Effector CD8-positive, alpha-beta T cell (primary cell): ENCODE measurements at places on chromosomes 6 and 20.

DNA sequence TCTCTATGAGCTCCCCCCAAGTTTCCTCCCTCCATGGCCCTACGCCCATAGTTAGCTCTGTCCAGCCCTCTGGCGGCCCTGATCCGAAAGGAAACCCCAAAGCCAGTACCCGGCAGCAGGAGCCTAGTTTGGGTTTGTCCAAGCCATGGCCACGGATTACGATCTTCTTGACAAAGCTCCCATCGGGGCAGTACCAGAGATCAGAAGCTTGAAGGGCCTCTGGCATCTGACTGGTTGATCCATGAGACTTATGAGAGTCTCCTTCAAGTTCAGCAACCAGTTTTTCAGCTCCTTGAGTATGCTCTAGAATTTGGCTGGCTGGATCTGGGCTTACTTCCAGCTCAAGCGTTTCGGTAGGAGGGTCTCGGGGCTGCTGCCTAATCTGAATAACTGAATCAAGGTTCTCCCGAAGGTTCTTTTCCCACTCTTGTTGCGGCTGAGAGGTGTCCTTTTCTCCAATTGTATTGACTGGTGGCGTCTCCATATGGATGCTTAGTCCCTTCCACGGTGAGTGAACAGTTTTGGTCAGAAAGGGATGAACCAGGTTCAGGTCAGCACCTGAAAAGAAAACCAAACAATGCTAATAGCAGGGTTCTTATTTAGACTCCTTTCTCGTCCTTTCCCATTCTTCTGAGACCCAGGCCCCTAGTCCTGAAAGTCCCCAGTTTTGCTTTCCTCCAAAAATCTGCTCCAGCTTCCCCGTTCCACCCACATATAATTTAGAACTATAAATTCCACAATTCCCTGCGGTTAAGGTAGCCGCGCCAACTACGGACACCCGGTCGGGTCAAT lies 595 bp downstream of the FKBPL start:
- DNase-seq, result no peak

GRCh38 chr20:63427724-63428330 lies 44.6 kb downstream of the KCNQ2 start:
- no peak for DNase-seq

GRCh38 chr6:98975421-98975820 lies 27.7 kb upstream of the FBXL4 start:
- no peak for DNase-seq

DNA sequence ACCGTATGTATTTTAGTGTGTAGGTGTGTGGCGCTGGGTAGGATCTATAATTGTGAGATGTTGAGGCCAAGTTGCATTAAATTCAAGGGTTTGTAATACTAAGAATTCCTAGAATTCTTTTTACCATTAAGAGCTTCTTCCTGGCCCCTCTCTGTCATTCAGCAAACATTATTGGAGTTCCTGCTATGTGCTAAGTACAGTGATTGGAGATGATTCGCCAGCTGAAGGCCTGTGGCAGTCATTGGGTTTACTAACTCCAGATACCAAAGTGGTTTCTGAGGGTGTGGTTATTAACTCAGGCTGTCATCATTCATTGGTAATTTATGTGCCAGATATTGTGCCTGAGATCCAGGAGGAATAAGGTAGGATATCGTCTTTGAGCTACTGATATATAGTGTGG lies 167.1 kb downstream of the LAMA2 start:
- no peak for DNase-seq

GRCh38 chr6:109762166-109762565 lies 71.1 kb downstream of the FIG4 start:
- no peak for DNase-seq

DNA sequence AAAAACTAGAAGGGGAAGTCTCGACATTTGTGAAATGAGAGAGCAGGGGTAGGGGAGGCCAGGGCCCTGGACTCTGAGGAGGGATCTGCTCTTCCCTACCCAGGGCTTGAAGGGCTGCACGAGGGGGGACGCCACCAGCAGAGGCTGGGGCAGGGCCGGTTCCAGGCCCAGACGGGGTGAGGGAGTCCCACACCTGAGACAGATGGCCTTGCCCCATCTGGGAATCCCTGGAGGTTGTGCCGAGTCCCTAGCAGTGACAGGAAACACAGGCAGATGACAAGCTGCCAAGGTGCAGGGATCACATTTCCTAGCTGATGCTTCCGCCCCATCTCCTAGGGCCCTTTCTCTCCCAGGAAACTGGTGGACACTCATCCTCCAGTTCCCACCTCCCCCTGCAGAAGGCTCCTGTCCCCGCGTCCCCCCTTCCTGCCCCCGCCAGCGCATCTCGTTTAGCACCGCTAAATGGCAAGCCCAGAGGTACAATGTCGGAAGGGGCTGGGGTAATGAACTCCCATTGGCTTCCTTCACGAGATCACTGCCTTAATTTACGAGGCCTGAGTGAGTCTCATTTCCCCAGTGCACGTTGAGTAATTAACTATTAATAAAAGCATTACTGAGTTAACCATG lies 35.2 kb upstream of the CDH22 start:
- no peak for DNase-seq

- no peak for DNase-seq
Measured at GRCh38 chr6:122308074-122308473, 91.4 kb upstream of the HSF2 start.

DNA sequence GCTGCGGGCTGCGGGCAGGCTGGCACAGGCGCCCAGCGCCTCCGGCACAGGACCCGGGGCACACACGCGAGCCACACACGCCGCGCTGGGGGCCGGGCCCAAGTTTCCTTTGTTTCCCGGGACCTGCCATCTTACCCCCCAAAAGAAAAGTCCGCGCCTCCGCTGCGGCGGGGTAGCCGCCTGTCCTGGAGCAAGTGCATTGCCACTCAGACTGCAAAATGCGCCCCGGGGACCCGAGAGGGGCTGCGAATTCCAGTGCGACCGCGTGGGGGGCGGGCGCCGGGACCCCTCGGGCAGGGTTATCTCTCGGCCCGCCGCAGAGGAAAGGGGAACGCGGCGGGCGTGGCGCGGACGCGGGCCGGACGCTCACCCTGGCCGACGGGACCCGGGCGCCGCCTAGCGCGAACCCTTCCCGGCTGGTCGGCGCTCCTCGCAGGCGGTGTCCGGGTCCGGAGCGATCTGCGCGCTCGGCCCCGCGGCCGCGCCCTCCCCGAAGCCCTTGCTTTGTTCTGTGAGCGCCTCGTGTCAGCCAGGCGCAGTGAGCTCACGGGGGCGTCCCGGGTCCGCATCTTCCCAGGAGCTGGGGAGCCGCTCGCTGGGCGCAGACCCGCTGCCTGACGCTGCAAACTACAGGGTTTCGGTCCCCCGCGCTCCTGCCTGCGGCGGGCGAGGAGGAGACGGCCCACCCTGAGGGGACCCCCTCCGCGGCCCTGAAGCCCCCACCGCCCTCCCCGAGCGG lies 639 bp upstream of the CD24 start:
- no peak for DNase-seq

DNA sequence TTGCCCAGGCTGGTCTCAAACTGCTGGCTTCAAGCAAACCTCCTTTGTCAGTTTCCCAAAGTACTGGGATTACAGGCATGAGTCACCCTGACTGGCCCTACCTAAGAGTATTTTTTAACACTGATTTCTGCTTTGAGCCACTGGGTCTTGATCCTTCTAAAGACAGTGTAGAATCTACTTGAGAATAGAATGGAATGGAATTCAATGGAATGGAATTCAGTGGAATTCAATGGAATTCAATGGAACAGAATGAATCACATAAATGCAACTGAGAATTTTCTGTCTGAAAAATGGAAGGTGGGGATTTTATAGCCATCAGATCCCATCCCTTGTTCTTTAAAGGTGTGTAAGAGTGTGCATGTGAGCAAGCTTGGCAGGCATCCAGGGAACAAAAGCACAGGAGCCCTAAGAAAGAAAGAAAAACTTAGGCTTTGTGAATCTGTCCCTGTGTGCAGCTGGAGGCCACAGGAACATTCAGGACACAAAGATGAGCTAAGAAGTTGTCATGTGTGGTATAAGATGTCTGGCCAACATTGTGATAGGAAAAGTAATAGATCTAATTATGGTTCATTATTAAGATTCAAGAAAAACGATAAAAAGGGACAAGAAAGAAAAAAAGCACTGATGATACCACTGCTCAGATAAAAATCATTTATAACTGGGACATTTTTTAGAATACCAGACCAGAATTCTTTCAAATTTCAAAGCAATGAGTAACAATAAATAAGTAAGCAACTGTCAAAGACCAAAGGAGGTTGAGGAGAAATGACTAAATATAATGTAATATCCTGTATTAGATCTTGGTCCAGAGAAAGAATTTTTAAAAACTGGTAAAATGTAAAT lies 681.0 kb upstream of the GJE1 start:
- DNase-seq, result no peak

GRCh38 chr6:118668761-118669385 lies 17.5 kb upstream of the CEP85L start:
- no peak for DNase-seq

DNA sequence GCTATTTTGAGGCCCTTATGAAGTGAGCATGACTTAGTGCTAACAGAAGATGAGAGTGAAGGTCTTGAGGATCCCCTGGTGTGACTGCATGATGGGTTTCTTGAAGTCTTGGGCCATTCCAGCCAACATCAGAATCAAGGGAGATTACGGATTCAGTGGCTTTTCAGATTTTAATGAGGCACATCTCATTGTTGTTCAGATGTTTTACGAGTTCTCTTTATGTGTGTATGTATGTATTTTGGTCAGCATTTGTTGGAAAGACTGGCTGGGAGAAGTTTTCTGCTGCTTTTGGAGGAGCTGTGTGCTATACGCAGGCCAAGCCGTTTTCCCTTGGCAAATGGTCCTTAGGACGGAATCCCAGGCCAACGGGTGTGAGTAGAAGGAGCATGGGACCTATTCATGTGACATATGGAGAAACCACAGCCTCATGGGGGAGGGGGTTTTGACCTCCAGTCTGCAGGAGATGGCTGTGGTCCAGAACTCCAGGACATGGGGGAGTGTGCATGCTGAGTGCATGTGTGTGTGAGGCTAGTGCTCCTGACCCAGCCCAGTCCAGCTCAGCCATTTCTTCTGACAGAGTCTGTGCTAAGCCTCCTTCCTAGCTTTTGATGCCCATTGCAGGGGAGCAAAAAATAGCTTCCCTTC lies 35.3 kb downstream of the CHMP4B start:
- DNase-seq, result no peak

GRCh38 chr6:15441215-15441868 lies 195.5 kb downstream of the JARID2 start:
- DNase-seq, result peak; percentile 2

DNA sequence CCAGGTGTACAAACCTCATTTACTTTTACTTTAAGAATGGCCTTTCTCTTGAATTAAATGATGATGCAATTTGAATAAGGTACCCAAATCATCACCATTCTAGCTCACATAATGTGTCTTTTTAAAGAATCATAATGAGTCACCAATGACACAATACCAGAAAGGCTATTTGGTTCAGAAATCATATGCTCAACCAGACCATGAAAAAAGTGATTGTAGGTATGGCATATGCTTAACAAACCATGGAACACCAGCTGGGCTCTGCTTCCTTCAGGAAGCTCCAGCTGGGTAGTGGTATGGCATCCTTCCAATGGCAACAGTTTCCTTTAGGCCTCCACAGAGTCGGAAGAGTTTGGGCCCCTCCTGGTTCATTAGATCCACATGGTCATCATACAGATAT lies 128.2 kb downstream of the FRK start:
- no peak for DNase-seq

DNA sequence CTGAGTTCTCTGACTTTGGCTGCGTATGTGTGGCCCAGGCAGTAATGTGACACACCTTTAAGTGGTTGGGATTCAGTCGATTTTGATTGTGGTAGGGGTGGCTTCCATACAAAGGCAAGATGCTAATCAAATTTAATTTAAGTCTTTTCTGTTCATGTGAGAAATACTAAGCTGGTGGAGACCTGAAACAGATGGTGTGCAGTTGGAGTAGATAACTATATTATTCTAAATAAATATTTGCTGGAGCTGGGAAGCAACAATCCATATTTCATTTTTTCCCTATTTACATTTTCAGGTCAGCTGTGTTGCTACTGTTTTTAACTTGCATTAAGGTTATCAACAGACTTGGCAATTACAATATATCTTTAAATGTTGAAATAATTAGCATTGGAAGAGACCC lies 67.4 kb upstream of the C20orf144 start:
- no peak for DNase-seq

GRCh38 chr6:109308018-109308492 lies 74.2 kb downstream of the CD164 start:
- DNase-seq, result no peak

- no peak for DNase-seq
Measured at GRCh38 chr6:165782134-165782533, 119.1 kb upstream of the PDE10A start.

- no peak for DNase-seq
Measured at GRCh38 chr6:160792708-160793107, 90.7 kb downstream of the PLG start.

GRCh38 chr6:45574014-45574461 lies 196.3 kb upstream of the SUPT3H start:
- DNase-seq, result no peak

DNA sequence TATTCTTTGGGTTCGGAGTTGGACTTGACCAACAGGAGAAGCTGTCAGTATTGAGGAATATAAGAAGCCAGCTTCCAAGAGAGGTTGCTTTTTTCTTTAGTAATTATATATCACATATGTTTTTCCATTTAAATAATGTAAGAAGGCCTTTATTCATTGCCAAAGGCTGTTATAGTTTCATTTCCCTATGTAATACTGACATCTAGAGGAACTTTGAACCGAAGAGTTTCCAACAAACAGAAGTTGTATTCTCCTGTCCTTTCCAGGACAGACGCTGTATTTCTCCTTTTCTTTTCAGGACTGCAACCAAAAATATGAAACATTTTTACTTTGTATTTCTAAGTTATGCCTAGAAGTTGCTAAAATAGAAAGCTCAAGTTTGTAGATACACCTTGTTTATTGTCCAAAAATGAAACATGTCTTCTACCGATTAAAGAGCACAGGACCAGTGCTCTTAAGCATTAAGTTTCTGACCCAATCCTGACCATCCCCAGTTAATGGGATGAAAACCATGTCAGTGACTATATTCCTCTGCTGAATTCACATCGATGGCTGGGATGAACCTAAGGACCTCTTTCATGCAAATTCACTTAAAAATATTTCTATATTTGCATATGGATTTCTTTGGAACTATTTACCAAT lies 55.1 kb downstream of the MYLK4 start:
- no peak for DNase-seq

- DNase-seq, result no peak
Measured at GRCh38 chr6:101851911-101852310, 458.4 kb downstream of the GRIK2 start.

- no peak for DNase-seq
Measured at GRCh38 chr6:50845499-50846143, 26.9 kb downstream of the TFAP2B start.
